GM18507 (cell line): ENCODE measurements at places on chromosomes 6 and 20.

GRCh38 chr6:109760208-109760607, 69.1 kb downstream of the FIG4 start:
- no peak for DNase-seq

GRCh38 chr6:145736661-145737144, 1.4 kb upstream of the EPM2A start:
- no peak for DNase-seq

GRCh38 chr6:124943658-124944057, 18.6 kb upstream of the RNF217 start:
- no peak for DNase-seq

DNA sequence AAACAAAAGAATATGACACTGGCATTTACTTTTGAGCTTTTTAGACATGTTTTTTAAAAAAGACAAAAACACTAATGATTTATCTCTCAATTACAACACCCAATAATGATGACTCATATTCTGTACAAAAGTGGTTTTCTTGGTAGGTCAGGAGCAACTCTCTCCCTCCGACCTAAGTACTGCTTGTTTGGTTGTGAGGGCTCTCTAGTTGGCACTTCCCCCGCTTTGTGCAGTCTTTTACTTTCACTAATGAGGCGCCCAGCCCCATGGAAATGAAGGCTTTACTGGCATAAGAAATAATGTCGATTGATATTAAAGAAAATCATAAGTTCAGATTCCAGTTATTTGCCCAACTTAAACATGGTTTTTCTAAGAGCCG, 1.3 kb downstream of the KPNA5 start:
- DNase-seq = no peak

- DNase-seq = peak; percentile 18
These were observed at the start of gene CNR1 for GRCh38 chr6:88165844-88166492. Gene CNR1, minus strand, starts transcription at chr6:88166347. Its CDS starts 21,073 bp downstream, at chr6:88145274.

DNA sequence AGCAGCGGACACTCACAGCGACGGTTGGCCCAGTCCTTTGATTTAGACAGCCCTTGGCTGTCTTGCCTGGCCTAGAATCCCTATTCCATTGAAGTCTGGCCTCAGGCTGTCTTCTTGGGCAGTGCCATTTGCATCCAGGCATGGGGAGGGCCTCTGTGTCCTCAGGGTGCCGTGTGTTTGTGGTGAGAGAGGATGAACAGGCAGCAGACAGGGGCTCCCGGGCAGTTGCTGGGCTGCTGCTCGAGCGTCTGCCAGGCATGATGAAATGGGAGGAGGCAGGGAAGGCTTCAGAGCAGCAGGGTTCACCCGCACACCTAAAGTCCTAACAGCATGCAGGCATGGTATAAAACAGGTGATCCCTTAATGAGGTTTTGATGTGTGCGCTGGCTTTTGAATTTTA, 126.9 kb downstream of the SOBP start:
- no peak for DNase-seq

GRCh38 chr6:135974426-135974825, 122.9 kb downstream of the PDE7B start:
- DNase-seq = no peak

- no peak for DNase-seq
These were observed 31.2 kb downstream of the NUS1 start for GRCh38 chr6:117706504-117706903.

- no peak for DNase-seq
These were observed 97.5 kb upstream of the ZBTB24 start for GRCh38 chr6:109580519-109580918.

DNA sequence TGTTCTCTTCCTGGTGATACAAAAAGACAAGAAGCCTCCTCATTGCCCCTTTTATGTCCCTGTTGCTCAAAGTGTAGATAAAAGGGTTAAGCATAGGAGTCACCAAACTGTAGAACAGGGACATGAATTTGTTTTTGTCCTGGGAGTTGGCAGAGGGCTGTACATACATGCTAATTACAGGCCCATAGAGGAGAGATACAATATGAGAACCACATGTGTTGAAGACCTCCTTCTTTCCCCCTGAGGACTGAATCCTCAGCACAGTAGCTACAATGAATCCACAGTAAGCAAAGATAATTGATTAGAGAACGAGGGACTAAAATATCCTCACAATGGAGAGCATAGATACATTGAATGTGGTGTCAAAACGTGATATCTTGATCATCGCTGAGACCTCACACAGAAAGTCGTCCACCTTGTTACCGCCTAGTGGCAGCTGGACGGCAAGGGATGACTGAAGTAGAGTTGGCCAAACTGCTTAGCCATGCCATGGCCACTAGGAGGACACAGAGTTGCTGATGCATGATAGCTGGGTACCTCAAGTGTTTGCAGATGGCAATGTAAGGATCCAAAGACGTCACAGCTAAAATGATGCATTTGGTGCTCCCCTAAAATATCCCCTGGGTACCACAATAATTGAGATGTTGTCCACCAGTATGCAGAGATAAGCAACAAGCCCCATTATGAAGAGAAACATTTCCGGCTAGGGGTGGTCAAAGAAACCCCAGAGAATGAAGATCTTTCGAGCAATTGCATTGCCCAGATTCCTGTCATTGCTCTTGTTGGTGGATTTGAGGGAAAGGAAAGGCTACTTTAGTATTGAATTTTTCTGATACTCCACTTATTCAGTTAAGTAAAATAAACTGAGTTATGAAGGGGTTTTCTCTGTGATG, 15.0 kb downstream of the OR2B3 start:
- no peak for DNase-seq

GRCh38 chr6:2881423-2881822, 21.7 kb downstream of the SERPINB9 start:
- no peak for DNase-seq

- no peak for DNase-seq
These were observed 10.7 kb upstream of the TNFAIP3 start for GRCh38 chr6:137856138-137856898.

DNA sequence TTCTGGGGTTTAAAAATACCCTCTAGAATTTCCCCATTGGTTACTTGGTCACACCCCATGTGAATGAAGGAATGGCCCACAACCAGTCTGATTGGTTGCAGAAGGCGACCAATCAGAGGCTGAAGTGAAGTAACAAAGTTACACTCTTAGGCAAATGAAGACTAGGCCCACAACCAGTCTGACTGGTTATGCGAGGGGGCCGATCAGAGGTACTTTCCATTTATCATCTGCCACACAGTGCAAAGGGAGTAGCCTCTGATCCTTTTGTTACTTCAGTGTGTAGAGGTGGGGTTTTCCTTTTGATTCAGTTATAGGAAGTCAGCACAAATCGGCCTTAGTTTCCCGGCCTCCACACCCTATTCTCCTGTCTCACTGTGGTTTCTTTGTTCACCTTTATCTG, 61.2 kb upstream of the SGK1 start:
- DNase-seq = no peak

DNA sequence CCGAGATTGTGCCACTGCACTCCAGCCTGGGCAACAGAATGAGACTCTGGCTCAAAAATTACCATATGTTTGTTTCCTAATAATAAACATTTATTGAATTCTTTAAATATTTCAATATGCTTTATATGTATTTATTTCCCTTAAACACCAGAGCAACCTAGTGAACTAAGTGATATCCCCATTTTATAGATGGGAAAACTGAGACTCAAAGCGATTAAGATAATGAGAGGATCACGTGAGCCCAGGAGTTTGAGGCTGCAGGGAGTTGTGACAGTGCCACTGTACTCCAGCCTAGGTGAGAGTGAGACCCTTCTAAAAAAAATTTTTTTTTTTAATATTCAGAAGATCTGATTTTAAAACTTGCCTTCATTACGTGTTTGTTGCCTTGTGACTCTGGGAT, 19.4 kb upstream of the CARMIL1 start:
- no peak for DNase-seq

- no peak for DNase-seq
These were observed 265.6 kb upstream of the BTBD3 start for GRCh38 chr20:11652128-11652527.

DNA sequence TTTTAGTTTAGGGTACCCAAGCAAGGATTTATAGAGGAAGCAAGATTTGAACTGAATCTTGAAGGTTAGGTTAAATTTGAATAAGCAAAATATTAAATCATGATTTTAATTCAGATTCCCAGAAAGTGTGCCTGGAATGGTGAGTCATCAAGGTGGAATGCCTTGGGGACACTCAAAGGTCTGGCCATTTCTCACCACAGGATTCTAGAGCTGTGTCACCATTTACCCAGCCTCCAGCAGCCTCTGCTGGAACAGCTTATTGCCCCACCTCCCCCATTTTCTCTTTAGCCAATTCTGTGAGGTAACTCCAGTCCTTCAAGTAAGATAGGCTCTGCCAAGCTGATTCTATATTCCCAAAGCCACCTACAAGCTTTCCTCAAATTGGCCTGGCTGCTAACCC, 181.4 kb downstream of the SIM1 start:
- DNase-seq = no peak

DNA sequence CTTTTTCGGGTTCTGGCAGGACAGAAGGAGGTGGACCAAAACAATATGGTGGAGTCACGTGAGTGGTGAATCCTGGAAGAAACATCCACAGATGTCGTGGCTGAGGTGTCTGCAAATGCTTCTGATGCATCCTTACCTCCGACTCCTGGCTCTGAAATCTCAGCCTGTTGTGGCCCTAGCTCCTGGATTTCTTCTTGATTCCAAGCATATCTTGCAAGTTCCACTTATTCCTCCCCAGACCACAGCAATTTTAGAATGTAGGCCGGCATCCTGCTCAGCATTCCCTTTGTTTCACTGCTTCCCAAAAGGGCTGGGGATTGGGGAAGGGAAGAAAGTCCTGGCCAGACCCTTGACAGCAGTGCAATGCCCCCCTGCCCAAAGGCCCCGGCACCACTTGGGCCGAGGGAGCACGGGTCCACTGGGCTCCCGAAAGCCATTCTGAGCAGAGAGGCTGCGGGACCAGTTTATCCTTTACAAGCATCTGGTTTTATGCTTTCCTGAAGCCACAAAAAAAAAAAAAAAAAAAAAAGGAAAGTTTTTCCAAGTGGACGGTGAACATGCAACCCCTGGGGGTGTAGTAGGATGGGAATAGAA, 200.9 kb upstream of the RNF24 start:
- DNase-seq = no peak

GRCh38 chr6:168704678-168705077, 263.7 kb downstream of the SMOC2 start:
- DNase-seq = no peak

DNA sequence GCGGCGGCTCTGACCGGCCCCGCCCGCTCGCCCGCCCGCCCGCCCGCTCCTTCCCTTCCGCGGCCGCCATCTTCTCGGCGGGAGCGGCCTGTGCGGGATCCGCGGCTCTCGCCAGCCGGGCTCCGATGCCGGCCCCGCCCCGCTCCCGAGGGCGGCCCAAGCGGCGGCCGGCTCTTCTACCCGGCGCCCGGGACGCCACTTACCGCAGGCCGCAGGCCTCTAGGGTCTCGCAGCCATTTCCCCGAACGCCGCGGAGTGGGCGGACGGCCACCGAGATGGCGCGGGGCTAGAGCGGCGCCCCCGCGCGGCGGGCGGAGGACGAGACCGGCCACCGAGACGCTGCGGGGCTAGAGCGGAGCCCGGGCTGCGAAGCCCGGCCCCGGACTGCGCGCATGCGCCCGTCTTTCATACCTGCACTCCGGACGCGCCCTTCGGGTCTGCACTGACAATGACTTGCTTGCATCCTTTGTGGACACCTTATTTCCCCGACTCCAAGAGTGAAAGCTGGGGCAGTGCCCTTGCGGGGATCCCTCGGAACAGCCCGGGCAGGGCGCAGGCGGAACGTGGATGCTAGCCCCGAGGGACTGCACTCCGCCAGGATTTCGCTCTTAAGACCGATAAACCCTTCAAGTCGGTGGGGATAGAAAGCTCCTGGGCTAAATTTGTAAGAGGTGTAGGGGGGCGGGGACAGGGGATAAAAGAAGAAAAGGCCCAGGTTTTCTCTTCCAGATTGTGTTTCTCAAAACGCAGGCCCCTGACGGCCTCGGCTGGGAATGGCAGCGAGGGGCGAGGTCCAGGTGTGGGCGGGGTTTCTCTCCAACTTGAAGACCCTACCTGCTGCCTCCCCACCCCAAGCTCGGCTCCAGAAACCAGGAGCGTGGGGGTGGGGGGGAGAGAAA, at the start of gene DIDO1:
DIDO1 (minus strand) TSS at position 277 of the 899 bp plus-strand sequence.
- DNase-seq = peak; percentile 96

GRCh38 chr20:47352332-47353238, 3.9 kb downstream of the ZMYND8 start:
- no peak for DNase-seq

- DNase-seq = no peak
These were observed 183.2 kb downstream of the DLL1 start for GRCh38 chr6:170107606-170108222.

DNA sequence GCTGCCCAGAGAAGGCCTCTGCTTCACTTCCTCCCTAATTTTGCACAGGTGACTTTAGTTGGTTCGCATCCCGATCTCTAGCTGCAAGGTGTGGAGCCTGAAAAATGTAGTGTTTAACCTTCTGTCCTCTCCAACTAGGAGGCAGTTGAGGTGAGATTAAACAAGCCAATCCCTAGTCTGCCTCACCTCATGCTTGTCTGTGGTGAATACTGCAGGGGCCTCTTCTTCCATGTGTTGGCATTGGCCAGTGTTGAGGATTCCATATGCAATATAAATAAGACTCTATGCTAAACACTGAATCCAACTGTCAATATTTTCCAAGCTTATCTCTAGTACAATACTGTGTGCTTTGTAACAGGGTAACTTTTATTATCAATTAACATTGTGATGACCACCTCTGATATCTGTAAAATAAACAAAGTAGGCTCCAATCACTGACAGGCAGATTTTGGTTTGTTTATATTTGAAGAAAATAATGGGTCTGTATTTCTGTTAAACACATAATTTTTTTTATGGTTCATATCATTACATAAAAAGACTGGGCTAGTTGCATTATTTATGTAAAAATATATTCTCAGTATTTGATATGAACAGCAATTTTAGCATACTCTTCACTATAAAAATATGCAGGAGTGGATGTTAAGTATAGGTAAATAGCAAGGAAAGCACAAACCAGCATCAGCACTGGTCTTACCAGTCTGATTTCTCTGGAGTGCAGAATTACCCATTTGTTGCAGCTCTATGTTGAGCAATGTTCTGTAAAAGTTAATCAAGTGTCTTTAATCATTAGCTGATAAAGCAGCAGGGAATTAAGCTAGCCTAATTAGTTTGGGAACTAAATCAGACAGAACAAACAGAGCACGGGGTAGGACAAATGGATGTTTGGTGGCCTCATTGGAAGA, 74.0 kb downstream of the ANKRD6 start:
- no peak for DNase-seq

- no peak for DNase-seq
These were observed 1.1 kb downstream of the SPAG4 start for GRCh38 chr20:35616465-35617396.
